ENCODE measurements at places on chromosomes 1 and 21. TPM values are rescaled to one million over a fixed set of nuclear protein-coding genes. Genes with fewer than 3 reads are reported as not detected.

KMO gene
- not detected for total RNA-seq

PCAT6 gene
- total RNA-seq, result not detected

PARK7 gene
- 98.6 TPM for total RNA-seq

NPHS2 gene
- total RNA-seq, result not detected

PCBP3 gene
- total RNA-seq, result 6.4 TPM
